ENCODE measurements at places on chromosomes 16 and 17. TPM values are rescaled to one million over a fixed set of nuclear protein-coding genes. Genes with fewer than 3 reads are reported as not detected.

Gene GCGR
- polyA plus RNA-seq = 42.0 TPM

Gene HOXB1
- not detected for polyA plus RNA-seq

Gene DHRS7C
- polyA plus RNA-seq = not detected

Gene DPEP2NB
- not detected for polyA plus RNA-seq

Gene PTGES3L
- polyA plus RNA-seq = not detected

Gene B3GNT9
- polyA plus RNA-seq = 1.6 TPM

GRCh38 chr16:85641776-85642176 lies 28.7 kb downstream of the GSE1 start:
- DNase-seq = no peak

- no peak for DNase-seq
These were observed 47.1 kb downstream of the TEX2 start for GRCh38 chr17:64216000-64216337.

GRCh38 chr16:68469796-68470460 lies 21.6 kb upstream of the SMPD3 start:
- DNase-seq = no peak

DNA sequence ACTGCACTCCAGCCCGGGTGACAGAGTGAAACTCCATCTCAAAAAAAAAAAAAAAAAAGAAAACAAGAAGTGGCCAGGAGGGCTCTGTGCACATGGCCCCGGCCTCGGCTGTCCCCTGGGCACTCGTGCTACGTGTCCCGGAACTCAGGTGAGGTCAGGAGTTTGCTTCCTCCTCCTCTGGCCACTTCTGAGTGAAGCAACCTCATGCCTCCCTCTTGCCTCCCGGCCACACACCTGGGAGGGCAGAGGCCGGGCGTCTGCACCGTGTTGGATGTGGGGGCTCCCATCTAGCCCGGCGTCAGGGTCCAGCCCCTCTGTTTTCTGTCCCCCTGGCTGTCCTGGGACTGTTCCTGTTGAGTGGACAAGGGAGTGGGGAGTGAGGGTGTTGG lies 22.2 kb downstream of the ASPSCR1 start:
- no peak for DNase-seq

- no peak for DNase-seq
These were observed 61.9 kb upstream of the FOXF1 start for GRCh38 chr16:86448306-86448890.

Data from liver (tissue), 10 donors.